ENCODE measurements at places on chromosomes 3 and 15. TPM values are rescaled to one million over a fixed set of nuclear protein-coding genes. Genes with fewer than 3 reads are reported as not detected.

DNA sequence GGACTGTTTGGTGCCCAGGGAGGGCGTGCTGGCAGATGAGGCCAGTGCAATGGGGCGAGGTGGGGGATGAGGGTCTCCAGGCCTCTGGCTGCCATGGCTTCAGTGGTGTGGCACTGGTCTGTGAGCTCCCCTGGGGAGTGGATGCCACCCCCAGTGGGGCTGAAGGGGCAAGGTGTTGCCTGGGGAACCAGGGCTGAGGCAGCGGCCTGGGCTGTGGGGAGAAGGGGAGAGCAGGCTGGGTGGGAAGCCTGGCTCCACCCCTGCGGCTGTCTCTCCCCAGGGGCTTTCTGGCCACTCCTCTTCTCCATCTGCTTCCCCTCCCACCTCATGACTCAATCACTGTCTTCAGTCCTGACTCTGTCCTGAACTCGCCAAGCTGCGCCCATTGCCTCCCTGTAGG is 88.4 kb upstream of the TLE3 start:
- no peak for DNase-seq

DNA sequence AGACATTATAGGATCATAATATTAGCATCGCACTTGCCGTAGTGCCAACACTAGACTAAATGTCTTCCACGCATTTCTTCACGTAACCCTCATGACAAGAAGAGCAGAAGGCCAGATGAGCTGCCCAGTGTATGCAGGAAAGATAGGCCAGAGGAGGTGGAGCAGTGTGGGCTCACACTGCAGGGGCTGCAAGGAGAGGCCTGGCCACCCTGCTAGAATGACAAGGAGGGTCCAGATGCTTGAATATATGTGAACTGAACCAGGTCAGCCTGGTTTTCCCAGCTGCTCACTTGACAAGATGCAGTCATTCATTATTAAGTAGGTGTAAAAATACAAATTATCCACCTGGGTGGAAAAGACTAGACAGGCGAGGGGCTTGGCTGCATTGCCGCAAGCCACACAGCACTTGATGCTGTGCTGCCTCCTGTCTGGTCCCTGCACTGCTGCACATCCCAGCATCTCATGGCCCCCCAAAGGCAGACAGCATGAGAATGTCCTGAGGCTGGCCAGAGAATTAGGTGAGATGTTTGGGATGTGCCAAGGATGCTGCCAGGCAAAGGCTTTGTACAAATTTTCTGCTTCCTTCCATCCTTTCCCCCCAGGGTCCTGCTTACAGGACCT is 115.2 kb downstream of the NTRK3 start:
- DNase-seq, result no peak

DNA sequence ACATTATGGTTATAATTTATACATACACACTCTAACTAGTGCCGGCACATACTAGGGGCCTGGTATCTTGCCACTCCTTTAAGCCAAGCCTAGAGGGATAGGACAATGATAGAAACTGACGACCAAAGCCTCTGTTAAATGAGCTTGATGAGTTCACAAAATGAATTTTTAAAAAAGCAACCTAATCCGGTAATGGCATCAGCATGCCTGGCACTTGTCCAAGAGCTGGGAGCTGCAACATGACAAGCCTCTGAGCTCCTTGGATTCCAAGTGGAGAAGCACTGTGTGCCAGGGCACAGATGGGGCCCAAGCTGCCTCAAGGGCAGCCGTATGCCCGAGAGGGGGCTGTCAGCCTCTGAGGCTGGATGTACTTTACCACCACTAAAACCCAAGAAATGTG is 9.7 kb downstream of the ETV5 start:
- peak; percentile 75 for DNase-seq

DNA sequence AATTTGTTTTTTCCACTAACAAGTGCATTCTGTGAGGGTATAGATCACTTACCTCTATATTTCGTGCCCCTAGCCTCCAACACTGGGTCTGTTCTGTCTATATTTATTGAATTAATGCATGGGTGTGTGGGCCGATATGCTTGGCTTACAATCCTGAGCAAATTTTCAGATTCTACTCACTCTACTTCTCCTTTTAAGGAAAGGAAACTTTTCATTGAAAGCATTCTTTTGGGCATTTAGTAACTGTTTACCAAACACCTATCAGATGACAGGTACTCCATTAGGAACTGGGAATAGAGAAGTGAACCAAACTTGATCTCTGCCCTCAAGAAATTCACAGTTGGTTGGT is 60.5 kb downstream of the TLE3 start:
- DNase-seq, result no peak

DNA sequence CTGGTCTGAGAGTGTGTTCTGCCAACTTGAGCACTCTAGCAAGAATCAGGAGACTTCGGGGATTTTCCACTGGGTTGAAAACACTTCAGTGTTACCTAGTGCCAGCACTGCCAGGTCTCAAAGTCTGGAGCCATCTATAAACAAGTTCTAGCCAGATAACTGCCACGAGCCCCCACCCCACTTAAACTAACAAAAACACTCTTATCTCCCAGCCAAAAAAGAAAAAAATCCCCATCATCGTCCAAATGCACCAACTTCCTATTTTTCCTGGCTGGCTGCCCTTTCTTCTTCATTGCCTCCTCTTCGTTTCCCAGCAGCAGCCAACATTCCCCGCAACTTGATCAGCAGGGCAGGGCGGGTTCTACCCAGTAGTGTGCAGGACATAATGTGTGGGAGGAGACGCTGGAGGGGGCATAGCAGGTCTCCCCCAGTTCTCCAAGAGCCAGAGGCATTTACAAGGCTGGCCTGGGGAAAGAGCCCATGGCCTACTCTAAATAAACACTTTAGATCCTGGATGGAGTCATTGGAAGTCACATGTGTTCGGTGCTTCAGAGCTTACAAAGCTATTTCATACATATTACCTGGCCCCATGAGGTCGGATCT is 29.5 kb downstream of the C2CD4B start:
- no peak for DNase-seq

Gene DOCK3
- total RNA-seq, result 3.9 TPM

DNA sequence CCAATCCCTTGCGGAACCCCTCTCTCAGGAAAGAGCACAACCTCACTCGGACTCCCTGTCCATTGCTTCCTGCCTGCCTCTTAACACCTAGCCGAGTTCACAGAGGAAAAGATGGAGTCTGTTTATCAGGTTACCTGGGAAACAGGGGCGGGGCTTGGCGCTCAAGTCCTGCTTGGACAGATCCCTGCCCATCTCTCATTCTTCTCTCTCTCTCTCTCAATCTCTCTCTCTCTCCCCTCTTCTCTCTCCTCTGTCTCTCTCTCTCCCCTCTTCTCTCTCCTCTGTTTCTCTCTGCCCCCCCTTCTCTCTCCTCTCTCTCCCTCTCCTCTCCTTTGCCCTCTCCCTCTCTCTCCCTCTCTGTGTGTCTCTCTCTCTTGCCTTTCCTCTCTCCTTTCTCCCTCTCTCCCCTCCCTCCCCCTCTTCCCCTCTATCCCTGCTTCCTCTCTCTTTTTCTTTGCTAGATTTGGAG is at the start of gene EFHB:
Gene EFHB (minus strand): TSS at position 120 of the 469 bp plus-strand sequence. CDS start 199 bp downstream, outside the sequence.
- no peak for DNase-seq

DNA sequence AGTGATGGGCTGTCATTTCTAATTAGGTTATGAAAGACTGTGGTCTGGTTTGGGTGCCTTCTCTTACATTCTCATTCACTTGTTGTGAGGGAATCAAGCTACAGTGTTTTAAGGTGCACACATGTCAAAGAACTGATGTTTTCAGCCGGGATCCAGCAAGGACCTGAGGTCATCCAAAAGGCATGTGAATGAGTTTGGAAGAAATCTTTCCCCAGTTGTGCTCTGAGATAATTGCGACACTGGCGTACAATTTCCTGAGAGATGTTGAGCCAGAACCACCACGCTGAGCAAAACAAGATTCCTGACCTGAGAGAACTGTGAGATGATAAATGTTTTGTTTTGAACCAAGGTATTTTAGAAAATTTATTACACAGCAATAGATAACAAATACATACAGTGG is 295.3 kb upstream of the SLITRK3 start:
- DNase-seq, result no peak

Gene SEC62
- 78.0 TPM for total RNA-seq

Gene FAN1
- 23.5 TPM for total RNA-seq

- DNase-seq, result no peak
These were observed 35.2 kb downstream of the ANP32A start for GRCh38 chr15:68785541-68785940.

- DNase-seq, result no peak
These were observed 73.5 kb upstream of the DCP1A start for GRCh38 chr3:53420831-53421230.

- DNase-seq, result no peak
These were observed 73.5 kb upstream of the XCR1 start for GRCh38 chr3:46100812-46101211.

Gene CYP19A1
- total RNA-seq, result 0.65 TPM

GRCh38 chr3:45208586-45208985 is 17.5 kb downstream of the TMEM158 start:
- DNase-seq, result no peak

DNA sequence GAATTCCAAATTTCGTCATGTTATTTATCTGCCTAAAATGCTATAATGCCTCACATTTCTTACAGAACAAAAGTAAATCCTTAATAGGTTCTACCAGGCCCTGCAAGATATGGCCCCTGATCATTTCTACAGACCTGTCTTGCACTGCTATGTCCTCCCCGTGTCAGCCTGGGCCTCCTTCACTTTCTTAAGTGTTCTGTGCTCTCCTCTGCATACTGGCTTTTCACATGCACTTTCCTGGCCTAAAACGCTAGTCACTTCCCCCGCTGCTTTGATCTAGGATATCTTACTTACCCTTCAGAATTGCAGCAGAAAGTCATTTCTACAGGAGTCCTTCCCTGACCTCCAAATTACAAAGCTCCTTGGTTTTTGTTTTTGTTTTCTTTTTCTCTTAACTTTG is 551.3 kb downstream of the NSUN3 start:
- DNase-seq, result no peak

DNA sequence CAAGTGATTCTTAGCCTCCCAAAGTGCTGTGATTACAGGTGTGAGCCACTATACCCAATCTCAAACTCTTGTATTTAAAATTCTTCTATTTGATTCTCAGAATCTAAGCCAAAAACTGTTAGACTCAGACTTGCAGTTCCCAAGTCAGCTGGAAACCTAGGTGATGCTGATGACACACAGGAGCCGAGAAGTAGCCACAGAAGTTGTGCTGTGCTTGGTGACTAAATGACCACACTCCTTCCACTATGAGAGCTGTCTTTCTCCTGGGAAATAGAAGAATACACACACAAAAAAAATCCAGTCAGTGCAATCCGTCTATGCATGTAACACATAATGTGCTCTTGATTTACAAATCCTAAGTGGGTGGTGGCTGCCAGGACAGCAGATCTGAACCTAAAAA is 33.9 kb downstream of the ILDR1 start:
- DNase-seq, result no peak

Gene CRYBG3
- total RNA-seq, result 23.1 TPM

DNA sequence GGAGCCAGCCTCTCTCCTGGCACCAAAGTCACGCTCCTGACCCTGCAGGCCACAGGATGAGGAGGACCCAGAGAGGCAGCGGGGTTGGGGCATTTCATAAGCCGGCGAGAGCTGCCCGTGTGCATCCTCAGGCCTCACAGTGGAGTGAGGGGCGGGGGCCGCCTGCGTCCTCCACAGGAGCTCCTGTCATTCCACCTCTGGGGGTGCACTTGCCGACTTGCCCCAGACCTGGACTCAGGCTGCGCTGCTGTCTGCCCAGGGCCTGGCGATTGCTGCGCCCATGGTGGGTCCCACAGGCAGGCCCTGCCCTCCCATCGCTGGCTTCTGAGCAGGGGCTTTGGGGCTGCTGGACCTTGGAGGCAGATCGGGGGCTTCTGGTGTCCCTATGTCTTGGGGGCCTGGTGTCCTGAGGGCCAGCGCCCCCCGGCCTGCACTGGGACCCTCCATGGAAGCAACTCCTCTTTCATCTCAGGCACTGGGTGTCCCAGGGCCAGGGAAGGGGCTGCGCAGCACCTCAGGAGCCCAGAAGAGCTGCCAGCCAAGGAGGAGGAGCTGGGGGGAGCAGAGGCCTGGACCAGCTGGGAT is 184.0 kb downstream of the GOLGA6L6 start:
- peak; percentile 81 for DNase-seq

DNA sequence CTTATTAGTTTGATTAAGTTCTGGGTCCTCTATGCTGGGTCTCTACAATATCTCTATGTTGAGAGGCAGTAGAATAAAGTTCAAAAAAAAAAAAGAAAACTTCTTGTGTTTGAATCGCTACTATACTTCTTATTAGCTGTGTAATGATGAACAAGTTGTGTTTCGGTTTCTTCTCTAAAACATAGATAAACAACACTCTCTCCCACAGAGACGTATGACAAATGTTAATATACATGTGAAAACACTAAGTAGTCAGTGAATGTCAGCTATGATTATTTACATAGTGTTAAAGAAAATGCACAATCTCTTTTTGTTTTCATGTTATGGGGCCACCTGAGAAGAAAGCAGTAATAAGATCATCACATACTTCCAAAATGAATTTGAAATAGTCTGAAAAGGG is 45.3 kb downstream of the ACAP2 start:
- no peak for DNase-seq

DNA sequence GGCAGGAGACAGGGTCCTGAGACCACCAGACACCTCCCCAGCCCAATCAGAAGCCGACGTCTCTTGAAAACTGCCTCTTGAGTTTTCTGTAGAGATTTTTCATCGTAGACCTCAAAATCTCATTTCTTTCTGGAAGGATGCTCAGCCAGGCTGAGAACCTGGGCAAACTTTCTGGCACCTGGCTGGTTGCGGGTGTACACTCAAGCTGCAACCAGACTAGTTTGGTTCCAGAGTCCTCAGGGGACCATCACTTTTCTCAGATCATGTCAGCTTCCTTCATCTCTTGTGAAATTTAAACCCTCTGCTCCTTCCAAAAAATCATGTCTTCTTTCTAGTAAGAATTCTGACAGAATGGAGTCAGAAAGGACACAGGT is 45.1 kb downstream of the CMTM7 start:
- DNase-seq, result no peak

Gene FBXO40
- total RNA-seq, result 182 TPM

- no peak for DNase-seq
These were observed 86.7 kb upstream of the IQSEC1 start for GRCh38 chr3:13159890-13160289.

- no peak for DNase-seq
These were observed 64.0 kb upstream of the AKAP13 start for GRCh38 chr15:85316244-85316934.

- DNase-seq, result no peak
These were observed 30.3 kb downstream of the CDC25A start for GRCh38 chr3:48157950-48158376.

GRCh38 chr3:135966271-135966961 is 888 bp downstream of the PPP2R3A start:
- DNase-seq, result no peak

DNA sequence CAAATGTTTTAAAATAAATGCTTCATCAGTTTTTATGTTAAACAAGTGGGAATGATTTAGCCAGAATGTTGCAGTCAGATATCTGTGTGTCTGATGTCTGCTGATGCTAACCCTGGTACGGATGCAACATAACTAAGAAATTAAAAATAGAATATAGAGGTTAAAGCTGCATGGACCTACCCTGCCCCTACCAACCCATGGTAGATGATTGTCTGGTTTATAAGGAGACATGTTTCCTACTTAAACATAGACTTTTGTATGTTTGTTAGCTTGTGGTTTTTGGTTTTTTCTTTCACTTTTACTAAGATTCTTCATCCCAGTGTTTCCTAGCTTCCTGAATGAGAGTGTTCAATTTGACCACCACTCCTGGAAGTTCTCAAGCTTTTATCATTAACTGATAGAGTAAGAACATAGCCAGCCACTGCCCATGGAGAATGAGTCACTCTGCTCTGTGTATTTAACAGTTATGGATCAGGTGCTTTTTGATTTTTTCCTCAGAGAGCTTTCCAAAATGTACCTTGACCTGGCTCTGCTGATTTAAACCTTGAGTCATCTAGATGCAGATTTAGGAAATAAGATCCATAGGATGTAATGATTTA is 70.7 kb upstream of the VEPH1 start:
- no peak for DNase-seq

Data from Right ventricle myocardium inferior (tissue), 1 donor.